ENCODE measurements at places on chromosomes 2 and 18. TPM values are rescaled to one million over a fixed set of nuclear protein-coding genes. Genes with fewer than 3 reads are reported as not detected.
A peak's percentile ranks its signal among the peaks of the same experiment; 100 is the strongest.

Gene CNPPD1
- total RNA-seq = 36.9 TPM

Gene C2orf15
- 0.65 TPM for total RNA-seq

Gene SERPINB11
- total RNA-seq = not detected

Gene ARL5A
- 95.9 TPM for total RNA-seq

Gene APCDD1
- total RNA-seq = 7.6 TPM

Gene GCG
- not detected for total RNA-seq

Gene MAIP1
- 12.3 TPM for total RNA-seq

Gene ELOA2
- not detected for total RNA-seq

Gene TSGA10
- 9.4 TPM for total RNA-seq

Gene ASB18
- total RNA-seq = not detected

DNA sequence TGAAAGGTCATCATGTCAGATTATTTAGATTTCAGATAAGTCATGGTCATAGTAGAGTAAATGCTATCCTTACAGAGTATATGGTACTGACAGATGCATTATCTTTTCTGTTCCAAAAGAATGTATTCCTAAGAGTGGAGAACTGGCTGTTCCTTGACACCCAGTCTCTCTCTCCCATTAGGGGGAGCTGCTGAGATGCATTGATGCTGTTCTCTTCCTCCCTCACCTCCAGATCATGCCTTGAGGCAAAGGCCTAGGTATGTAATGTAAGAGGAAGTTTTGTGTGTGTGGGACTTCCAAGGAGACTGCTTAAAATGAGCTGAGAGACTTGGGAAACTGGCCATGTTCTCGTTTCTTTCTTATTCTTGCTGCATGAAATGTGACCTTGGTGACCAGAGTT lies 979.5 kb upstream of the CELF4 start:
- no peak for DNase-seq

- no peak for DNase-seq
These were observed 13.7 kb downstream of the NCKAP1 start for GRCh38 chr2:183024339-183025095.

GRCh38 chr2:60154142-60154541 lies 399.3 kb downstream of the BCL11A start:
- no peak for DNase-seq

DNA sequence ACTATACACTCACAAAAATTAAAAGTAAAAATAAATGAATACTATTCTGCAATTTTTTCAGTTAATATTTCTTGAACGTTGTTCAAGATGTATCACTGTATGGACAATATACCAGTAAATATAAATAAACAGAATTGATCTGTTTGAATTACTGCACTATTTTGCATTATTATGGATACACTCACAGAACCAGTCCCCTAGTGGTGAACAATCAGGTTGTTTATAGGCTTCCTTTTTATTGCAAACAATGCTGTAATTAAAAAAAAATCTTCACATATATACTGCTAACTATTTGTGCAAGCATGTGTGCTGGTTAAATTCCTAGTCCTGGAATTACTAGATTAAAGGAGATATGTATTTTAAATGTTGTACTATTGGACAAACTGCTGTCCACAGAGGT lies 306.0 kb downstream of the FBXO15 start:
- no peak for DNase-seq

GRCh38 chr2:36462311-36462935 lies 106.8 kb downstream of the CRIM1 start:
- DNase-seq = no peak

DNA sequence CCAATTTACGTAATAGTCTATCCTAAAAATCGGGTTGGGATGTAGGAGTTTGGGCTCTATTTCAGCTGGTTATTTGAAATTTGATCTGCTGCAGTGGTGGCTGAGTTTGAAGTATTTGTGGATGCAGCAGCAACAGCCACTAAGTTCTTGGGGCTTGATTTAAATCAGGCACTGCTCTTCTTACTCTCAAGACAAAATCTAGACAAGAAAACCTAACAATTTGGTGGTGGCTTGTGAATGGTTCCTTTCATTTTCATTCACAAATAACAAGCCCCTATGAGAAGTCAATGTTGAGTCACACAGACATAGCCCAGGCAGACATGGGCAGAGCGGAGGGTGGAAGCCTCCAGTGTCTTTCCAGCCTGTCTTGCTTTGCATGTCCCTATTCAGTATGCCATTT lies 199.3 kb downstream of the LTBP1 start:
- DNase-seq = no peak

GRCh38 chr18:23321996-23322395 lies 131.1 kb upstream of the RIOK3 start:
- DNase-seq = no peak

- no peak for DNase-seq
These were observed 84.0 kb downstream of the RTN4 start for GRCh38 chr2:54966165-54966832.

- no peak for DNase-seq
These were observed 558.5 kb downstream of the CPS1 start for GRCh38 chr2:211114826-211115455.

GRCh38 chr2:240789501-240790369 lies 30.3 kb downstream of the KIF1A start:
- DNase-seq = peak; percentile 39

DNA sequence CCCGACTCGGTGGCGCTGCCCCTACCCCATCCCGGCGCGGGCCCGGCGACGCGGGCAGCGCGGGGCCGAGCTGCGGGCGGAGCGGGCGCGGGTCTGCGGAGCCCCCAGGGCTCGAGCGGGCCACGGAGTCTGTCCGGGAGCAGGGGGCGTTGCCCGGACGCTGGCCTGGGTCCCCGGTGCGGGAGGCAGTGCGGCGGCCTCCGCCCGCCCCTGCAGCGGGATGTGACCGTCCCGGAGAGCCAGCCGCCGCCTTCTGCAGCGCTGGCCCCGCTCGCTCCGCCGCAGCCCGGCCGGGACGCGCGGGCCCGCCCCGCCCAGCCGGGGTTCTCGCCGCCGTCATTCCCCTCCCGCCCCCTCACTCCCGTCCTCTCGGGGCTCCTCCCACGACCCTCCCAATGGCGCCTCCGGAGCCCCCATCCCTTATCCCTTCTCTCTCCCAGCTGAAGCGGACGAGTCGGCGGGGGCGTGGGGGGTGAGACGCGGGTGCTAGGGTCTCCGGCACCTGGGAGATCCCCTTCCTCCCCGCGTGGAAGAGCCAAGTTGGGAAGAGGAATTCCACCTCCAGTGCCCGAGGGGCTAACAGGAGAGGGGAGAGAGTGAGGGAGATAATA lies at the start of gene FNDC4:
Gene FNDC4 (minus strand): TSS at position 257 of the 611 bp plus-strand sequence. CDS start 521 bp downstream, outside the sequence.
- DNase-seq = peak; percentile 82

- DNase-seq = no peak
These were observed 1.3 kb downstream of the TMEM150A start for GRCh38 chr2:85600951-85601770.

GRCh38 chr2:203869223-203870042 lies 1.9 kb downstream of the CTLA4 start:
- no peak for DNase-seq

DNA sequence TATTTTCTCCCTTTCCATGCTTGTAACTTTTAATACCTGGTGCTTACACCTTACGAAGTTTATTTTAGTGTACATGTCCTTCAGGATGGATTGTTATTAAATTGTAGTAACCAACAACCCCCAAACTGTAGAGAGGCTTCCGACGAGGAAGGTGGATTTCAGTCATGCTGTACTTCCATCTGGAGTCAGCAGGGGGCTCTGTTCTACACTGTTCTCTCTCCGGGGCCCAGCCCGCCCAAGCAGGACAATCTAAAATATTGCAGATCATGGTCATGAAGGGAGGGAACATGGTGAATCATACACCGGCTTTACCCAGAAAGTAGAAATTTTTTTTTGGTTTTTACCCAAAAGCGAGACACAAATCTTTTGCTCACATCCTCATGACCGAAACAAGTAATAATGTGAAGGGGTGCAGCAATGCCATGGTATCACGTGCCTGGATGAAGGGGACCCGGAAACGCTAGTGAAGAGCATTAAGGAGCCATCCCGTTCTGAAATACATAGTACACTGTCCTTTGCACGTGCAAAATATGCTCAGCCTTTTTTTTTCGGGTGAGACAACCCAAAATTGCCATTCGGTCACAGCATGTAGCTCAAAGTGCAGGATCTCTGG lies 884.8 kb downstream of the EPHA4 start:
- peak; percentile 78 for DNase-seq

- DNase-seq = no peak
These were observed 551.1 kb downstream of the BCL11A start for GRCh38 chr2:60002183-60002867.
